ENCODE measurements at places on chromosomes 12 and 14.

DNA sequence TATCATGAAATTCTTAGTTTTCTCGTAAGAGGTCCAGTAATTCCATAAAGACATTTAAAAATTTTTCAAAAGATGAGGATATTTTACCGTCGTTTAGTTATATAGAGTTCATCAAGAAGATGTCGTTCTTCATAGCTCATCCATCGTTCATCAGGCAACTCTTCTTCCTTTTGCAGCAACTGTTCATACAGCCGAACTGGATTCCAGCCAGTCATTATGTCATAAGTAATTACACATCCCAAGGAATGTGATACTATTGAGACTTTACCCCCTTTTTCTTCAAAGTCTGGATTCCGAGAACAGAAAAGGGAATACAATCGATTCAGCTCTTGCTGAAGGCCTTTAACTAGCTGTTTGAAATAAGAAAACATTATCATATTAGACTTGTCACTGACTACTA, 90.3 kb downstream of the DDHD1 start:
- no peaks in the 10 kb centered on the region for H3K4me1 ChIP-seq
- H3K27ac ChIP-seq: no peak overlapping the region
- DNase-seq: no peak
- H3K36me3 ChIP-seq: peaks cover 4% of the 10 kb centered on the region

- peak overlapping the region; percentile 95 for H3K27ac ChIP-seq
- peaks cover 75% of the 10 kb centered on the region for H3K4me1 ChIP-seq
- no peaks in the 10 kb centered on the region for H3K27me3 ChIP-seq
- no peak for DNase-seq
- peaks cover 3% of the 10 kb centered on the region for H3K36me3 ChIP-seq
Observed at GRCh38 chr12:54136844-54137580, 51.8 kb downstream of the SMUG1 start.

DNA sequence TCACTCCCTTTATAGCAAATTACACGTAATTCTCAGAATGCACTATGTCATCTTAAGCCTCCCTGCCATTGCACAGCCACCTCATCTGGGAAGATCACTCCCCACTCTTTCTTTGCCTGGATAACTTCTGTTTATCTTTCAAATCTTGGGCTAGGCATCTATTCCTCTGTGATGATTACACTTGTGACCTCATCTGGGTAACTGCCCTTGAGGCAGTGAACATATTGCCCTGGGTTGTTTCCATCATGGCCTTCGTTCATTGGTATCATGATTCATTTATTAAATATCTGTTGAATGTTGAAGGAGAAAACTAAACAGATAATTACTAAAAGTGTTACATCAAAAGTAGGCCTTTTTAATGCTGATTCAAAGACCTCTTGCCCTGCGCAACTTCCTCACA, 26.2 kb upstream of the PDE3A start:
- no peaks in the 10 kb centered on the region for H3K27me3 ChIP-seq
- peaks cover 3% of the 10 kb centered on the region for H3K4me1 ChIP-seq
- no peak overlapping the region for H3K4me3 ChIP-seq
- no peak overlapping the region for H3K27ac ChIP-seq
- peaks cover 3% of the 10 kb centered on the region for H3K36me3 ChIP-seq

GRCh38 chr12:20507711-20508110, 139.4 kb downstream of the PDE3A start:
- no peaks in the 10 kb centered on the region for H3K4me1 ChIP-seq
- no peaks in the 10 kb centered on the region for H3K27me3 ChIP-seq
- H3K36me3 ChIP-seq: peaks cover 11% of the 10 kb centered on the region
- no peak overlapping the region for H3K4me3 ChIP-seq

DNA sequence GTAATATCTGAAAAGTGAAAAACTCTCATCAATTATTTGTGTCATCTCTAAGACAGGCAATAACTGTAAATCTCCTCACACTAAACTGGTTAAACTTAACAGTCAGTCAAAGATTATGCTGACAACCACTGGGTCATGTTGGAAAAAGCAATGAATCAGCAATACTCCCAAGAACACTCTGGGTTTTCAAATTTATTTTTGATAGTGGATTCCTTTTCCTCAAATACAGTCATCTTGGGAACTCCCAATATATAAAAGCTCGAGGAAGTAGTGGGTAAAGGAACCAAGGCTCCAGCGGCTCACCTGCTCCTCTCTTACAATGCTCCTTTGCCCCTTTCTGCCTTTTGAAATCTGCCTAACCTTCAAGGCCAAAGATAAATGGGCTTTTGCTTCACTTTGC, 70.0 kb downstream of the ARMH4 start:
- H3K4me3 ChIP-seq: no peak overlapping the region
- no peaks in the 10 kb centered on the region for H3K4me1 ChIP-seq
- H3K27me3 ChIP-seq: no peaks in the 10 kb centered on the region
- H3K36me3 ChIP-seq: peaks cover 6% of the 10 kb centered on the region

DNA sequence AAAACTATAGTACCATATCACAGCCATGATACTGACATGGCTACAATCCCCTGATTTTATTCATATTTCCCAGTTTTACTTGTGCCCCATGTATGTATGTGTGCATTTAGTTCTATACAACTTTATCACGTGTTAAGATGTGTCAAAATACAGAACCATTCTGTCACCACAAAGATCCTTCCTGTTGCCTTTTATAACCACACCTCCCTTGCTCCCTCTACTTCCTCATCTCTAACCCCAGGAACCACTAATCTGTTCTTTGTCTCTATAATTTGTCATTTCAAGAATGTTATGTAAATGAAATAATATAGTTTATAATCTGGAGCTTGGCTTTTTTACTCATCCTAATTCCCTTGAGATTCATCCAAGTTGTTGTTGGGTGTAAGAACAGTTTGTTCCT, 358.4 kb downstream of the DPF3 start:
- peaks cover 2% of the 10 kb centered on the region for H3K4me1 ChIP-seq
- DNase-seq: no peak
- H3K27ac ChIP-seq: no peak overlapping the region
- H3K36me3 ChIP-seq: peaks cover 6% of the 10 kb centered on the region
- no peak overlapping the region for H3K4me3 ChIP-seq

DNA sequence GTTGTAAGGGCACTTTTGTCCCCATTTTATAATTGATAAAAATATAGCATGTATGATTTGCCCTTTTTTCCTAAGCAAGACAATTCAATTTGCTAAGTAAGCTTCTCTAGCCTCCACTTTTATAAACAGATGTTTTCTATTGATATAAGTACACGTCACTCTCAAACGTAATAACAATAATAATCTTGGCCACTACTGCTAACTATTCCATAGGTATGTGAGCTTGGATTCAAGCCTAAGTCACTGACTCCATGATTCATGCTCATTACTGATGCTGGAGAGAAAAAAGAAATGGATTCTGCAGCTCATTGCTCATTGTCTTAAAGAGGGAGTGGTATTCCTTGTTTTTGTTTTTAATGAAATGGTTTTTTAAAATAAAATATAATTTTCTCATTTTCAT, 661.0 kb downstream of the GALC start:
- H3K27ac ChIP-seq: no peak overlapping the region
- no peaks in the 10 kb centered on the region for H3K27me3 ChIP-seq
- no peaks in the 10 kb centered on the region for H3K36me3 ChIP-seq
- H3K4me1 ChIP-seq: no peaks in the 10 kb centered on the region
- no peak for DNase-seq

- peaks cover 7% of the 10 kb centered on the region for H3K27me3 ChIP-seq
- H3K4me3 ChIP-seq: no peak overlapping the region
- H3K36me3 ChIP-seq: peaks cover 2% of the 10 kb centered on the region
- no peaks in the 10 kb centered on the region for H3K4me1 ChIP-seq
Observed at GRCh38 chr12:117699118-117699517, 269.7 kb downstream of the KSR2 start.

- peaks cover 23% of the 10 kb centered on the region for H3K27me3 ChIP-seq
- H3K4me1 ChIP-seq: peaks cover 25% of the 10 kb centered on the region
- DNase-seq: no peak
- no peak overlapping the region for H3K4me3 ChIP-seq
Observed at GRCh38 chr12:117047810-117048584, 51.2 kb downstream of the TESC start.

GRCh38 chr14:74886001-74886400, 4.3 kb downstream of the DLST start:
- peaks cover 28% of the 10 kb centered on the region for H3K4me1 ChIP-seq
- H3K4me3 ChIP-seq: no peak overlapping the region
- no peaks in the 10 kb centered on the region for H3K27me3 ChIP-seq
- H3K27ac ChIP-seq: no peak overlapping the region
- peaks cover 4% of the 10 kb centered on the region for H3K36me3 ChIP-seq

GRCh38 chr12:24625103-24625502, 323.8 kb downstream of the BCAT1 start:
- H3K4me3 ChIP-seq: no peak overlapping the region
- no peaks in the 10 kb centered on the region for H3K27me3 ChIP-seq
- no peak overlapping the region for H3K27ac ChIP-seq
- no peaks in the 10 kb centered on the region for H3K36me3 ChIP-seq

DNA sequence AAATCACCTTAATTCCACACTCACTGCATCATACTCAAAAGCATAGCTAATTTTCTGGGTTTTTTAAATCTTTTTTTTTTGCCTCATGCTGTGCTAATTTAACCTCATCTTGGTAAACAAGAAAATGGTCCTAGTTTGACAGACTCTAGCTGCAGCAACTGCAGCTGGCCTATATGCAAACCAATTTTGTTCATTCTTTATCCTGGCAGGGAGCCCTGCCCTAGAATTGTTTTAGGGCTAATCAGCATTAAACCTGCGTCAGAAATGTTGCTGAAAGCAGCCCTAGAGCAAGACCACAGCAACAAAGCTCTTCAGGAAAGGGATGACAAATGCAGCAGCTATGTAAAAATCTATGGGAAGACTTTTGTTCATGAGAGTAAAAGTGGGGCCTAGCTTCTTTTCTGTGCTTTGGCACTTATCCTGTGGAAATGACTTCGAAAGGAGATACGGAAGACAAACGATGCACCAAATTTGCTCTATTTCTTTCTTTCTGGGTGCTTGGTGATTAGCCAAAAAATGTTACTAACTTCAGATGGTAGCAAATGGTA, 72.2 kb downstream of the DENND5B start:
- H3K4me1 ChIP-seq: peaks cover 26% of the 10 kb centered on the region
- no peak for DNase-seq
- H3K27ac ChIP-seq: no peak overlapping the region
- no peak overlapping the region for H3K4me3 ChIP-seq
- no peaks in the 10 kb centered on the region for H3K36me3 ChIP-seq

GRCh38 chr12:130087222-130087621, 75.0 kb upstream of the FZD10 start:
- H3K27ac ChIP-seq: no peak overlapping the region
- H3K36me3 ChIP-seq: no peaks in the 10 kb centered on the region
- H3K4me1 ChIP-seq: no peaks in the 10 kb centered on the region
- no peak for DNase-seq
- H3K4me3 ChIP-seq: no peak overlapping the region

- no peak for DNase-seq
- H3K4me3 ChIP-seq: no peak overlapping the region
- peaks cover 10% of the 10 kb centered on the region for H3K36me3 ChIP-seq
- peak overlapping the region; percentile 31 for H3K27ac ChIP-seq
- H3K4me1 ChIP-seq: peaks cover 2% of the 10 kb centered on the region
- H3K27me3 ChIP-seq: no peaks in the 10 kb centered on the region
Observed at GRCh38 chr12:57069523-57069922, 9.1 kb downstream of the NEMP1 start.

- peaks cover 30% of the 10 kb centered on the region for H3K27me3 ChIP-seq
- no peaks in the 10 kb centered on the region for H3K36me3 ChIP-seq
- DNase-seq: no peak
- H3K27ac ChIP-seq: no peak overlapping the region
Observed at GRCh38 chr12:128424931-128425431, 158.0 kb downstream of the TMEM132C start.

DNA sequence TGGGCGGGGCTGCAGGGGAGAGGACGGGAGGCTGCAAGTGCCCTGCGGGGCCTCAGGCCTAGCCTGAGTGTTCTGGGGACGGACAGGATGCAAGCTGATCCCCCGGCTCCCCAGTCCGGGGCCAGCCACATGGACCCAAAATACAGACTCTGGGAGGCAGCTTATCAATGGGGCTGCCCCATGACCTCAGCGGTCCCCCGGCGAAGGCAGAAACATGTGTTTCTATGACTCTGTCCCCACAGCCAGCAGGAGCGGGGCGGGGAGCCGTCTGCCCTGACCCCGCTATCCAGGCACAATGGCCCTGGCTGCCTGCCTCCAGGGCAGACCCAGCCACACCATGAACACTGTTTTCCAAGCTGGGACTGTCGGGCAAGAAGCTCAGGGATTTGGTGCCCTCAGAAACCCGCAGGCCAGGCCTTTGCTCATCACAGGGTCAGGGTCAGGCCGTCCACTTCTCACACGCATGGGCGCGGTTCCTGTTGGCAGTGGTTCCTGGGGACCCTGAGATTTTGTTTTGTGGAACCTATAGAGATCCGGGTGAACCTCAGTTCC, 75.0 kb downstream of the RFLNA start:
- H3K4me1 ChIP-seq: no peaks in the 10 kb centered on the region
- H3K4me3 ChIP-seq: no peak overlapping the region
- H3K27ac ChIP-seq: no peak overlapping the region

DNA sequence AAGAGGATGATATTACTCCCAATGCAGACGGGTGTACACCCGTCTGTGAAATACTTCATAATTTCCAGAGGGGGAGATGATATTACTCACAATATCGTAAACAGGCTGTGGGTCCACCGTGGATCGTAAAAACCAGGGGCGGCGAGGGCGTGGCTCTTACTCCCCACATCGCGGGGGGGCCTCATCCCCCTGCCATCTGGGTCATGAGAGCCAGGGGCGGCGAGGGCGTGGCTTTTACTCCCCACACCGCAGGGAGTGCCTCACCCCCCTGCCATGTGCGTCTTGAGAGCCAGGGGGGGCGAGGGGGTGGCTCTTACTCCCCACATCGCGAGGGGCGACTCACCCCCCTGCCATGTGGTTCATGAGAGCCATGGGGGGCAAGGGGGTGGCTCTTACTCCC, 86.2 kb upstream of the GNG2 start:
- no peaks in the 10 kb centered on the region for H3K36me3 ChIP-seq
- H3K27ac ChIP-seq: no peak overlapping the region
- DNase-seq: no peak
- peaks cover 7% of the 10 kb centered on the region for H3K4me1 ChIP-seq

DNA sequence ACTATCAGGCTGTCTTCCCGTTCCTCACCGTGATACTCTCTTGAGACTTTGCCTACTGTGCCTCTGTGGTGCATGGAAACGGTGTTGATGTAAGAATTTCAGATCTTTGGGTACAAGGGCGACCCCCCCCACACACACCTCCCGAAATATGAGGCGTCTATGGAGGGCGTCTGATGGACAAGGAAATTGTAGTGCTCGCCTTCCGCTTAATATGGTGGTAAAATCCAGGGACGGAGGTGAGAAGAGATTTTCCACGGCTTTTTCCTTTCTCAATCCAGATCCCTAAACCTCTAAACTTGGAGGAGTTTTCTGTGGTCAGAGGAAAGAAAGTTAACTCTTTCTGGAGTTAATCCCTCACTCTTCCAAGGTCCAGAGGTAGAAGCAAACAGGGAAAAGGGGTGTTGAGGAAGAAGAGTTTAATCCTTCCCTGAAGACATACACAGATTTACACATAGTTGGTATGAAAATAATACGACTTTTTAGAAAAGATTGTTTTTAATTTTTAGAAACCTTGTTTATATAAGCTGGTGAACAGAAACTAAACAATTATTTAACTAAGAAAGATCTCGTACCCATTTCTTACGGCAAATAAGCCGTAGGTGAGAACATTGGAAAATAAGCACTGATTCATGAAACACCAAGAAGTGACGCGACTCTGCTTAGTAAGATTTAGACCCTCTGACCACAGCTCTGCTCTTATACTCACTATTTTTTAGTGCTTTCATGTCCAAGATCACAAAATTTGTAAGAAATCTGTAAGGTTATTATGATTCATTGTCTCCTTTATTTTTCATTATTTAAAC, 23.1 kb upstream of the RNASE12 start:
- no peak overlapping the region for H3K27ac ChIP-seq
- DNase-seq: no peak
- no peaks in the 10 kb centered on the region for H3K27me3 ChIP-seq
- H3K4me3 ChIP-seq: no peak overlapping the region
- H3K36me3 ChIP-seq: no peaks in the 10 kb centered on the region
- peaks cover 3% of the 10 kb centered on the region for H3K4me1 ChIP-seq

All from progenitor cell of endocrine pancreas (in vitro differentiated cells).